ENCODE measurements at places on chromosomes 6 and 20. TPM values are rescaled to one million over a fixed set of nuclear protein-coding genes. Genes with fewer than 3 reads are reported as not detected.

The OR2J1 gene
- total RNA-seq: not detected

The TSPO2 gene
- not detected for total RNA-seq

The PIGU gene
- total RNA-seq: 20.9 TPM

DNA sequence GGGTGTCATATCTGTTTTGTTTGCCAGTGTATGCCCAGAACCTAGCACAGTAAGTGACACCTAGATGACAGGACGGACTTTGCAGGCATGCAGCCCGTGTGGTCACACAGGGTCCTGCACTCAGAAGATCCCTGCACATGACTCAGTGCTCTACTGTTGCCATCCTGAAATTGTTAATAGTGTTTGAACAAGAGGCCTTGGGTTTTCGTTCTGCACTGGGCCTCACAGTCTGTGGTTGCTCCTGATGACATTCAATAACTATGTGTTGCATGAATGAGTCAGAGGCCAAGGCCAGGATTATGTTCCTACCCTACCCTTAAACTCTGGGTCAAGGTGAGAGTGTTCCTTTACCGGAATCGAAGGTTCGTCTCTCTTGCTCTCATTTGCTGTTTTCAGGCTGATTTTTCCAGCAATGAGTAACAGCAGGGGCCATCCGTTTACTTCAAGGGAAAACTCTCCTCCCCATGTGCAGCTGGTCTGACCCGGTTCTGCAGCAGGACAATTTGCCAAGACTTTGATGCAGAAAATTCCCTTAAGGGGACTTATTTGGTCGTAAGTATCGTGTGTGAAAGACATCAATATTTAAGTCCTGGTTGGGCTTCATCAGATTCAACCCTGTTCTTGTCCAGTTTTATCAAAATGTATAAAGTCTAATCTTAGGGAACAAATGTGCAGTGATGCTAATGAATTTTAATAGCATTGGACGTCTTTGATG lies 13.0 kb upstream of the PFDN4 start:
- peak; percentile 59 for DNase-seq

GRCh38 chr6:116557893-116558292 lies 4.3 kb downstream of the CALHM4 start:
- peak; percentile 94 for DNase-seq

The SLC52A3 gene
- not detected for total RNA-seq

GRCh38 chr20:47741669-47742608 lies 43.3 kb downstream of the SULF2 start:
- DNase-seq: no peak

GRCh38 chr6:35240838-35241801 lies 18.4 kb upstream of the ZNF76 start:
- peak; percentile 37 for DNase-seq

DNA sequence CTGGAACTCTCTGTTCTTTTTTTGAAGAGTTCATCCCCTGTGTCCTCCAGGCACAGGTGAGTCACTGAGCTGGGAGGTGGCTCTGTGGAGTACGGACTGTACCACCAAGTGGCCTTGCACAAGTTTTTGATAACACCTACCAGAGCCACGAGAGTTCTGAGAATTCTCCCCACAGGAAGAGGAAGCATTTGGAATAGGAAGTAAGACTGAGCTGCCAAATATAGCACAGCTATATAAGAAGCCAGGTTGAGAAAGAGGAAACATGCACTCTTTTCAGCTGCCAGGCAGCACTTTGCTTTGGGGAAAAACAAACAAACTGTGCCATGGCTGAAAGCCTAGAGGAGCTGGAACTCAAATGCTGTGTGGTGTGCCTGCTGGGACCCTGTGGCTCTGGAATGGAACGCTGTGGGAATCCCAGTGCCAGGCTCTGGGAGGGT lies 70.8 kb upstream of the RIPOR2 start:
- DNase-seq: peak; percentile 6

The SHLD1 gene
- total RNA-seq: 4.2 TPM

The VPS52 gene
- total RNA-seq: 44.3 TPM

DNA sequence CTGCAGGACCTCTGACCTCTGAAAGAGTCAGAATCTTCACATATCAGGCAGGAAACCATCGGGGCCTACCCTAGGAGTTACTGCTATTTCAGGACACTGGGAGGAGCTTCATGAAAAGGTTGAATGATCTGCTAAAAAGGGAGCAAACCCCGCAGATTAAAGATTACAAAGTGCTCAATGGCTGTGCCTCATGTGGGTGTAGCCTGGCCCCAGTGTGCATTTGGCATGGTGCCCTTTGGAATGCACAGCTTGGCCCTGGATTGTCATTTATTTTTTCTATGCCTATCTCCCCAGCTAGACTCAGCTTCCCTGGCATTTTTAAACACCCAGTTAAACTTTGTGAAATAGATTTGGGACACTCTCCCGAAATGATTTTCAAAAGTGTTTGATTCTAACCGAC lies 368.5 kb upstream of the SPTLC3 start:
- no peak for DNase-seq

The GNAS gene
- 902 TPM for total RNA-seq

GRCh38 chr6:42118162-42119001 lies 24.0 kb downstream of the C6orf132 start:
- no peak for DNase-seq

DNA sequence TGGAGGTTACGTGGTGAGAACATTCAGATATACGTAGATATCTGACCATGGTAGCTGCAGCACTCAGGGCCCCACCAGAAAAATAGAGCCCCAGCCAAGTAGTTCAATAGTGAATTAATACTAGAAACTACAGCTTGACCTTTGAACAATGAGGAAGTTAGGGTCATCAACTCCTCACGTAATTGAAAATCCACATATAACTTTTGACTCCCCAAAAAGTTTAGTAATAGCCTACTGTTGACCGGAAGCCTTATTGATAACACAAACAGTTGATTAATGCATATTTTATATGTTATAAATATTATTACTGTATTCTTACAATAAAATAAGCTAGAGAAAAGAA lies 117.9 kb downstream of the SNX5 start:
- no peak for DNase-seq

The OCSTAMP gene
- not detected for total RNA-seq

DNA sequence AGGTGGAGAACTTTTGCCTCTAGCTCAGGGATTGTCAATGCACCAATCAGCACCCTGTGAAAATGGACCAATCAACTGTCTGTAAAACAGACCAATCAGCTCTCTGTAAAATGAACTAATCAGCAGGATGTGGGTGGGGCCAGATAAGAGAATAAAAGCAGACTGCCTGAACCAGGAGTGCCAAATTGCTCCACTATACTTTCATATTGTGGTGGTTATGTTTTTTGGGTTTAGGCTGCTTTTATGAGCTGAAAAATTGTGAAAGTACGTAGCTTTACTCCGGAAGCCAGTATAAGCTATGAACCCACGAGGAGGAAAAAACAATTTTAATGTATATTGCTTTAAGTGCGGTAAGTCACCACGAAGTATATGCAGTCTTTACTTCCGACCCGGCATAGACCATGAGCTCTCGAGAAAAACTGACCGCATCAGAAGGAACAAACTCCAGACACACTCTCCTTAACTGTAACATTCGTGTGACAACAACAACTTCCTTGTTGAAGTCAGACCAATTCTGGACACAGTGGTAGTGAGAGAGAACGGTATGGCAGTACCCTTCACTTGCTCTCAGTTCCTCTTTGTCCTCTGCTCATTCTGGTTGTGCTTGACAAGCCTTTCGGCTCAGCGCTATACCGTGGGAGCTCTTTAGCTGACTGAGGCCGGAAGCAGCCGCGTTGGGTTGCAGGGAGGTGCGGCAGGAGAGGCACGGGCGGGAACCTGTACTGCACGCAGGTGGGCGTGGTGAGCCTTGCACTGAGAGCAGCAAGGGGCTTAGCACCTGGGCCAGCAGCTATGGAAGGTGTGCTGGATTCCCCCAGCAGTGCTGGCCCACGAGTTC lies 81.9 kb upstream of the E2F3 start:
- no peak for DNase-seq

GRCh38 chr6:139474145-139475108 lies 100.0 kb upstream of the CITED2 start:
- DNase-seq: peak; percentile 8

DNA sequence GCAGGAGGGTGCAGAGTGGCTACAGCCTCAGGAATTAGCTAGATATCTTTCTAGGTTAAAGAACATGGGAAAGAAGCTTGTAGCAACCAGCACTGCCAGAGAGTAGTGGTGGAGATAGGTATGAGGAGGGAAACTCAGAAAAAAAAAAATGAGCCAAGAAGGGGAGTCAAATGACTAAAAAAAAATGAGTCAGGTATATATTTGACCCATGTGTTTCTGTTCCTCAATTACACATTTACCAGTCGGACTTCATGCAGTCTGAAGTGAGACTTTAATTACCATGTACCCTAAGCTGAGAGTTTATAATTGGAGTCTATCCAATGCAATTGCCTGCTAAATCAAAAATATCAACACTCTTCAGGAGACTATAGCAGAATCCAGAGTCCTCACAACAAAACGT lies 964.6 kb downstream of the HACE1 start:
- DNase-seq: no peak

- DNase-seq: no peak
These were observed 484.3 kb upstream of the HS3ST5 start for GRCh38 chr6:114827135-114827534.

DNA sequence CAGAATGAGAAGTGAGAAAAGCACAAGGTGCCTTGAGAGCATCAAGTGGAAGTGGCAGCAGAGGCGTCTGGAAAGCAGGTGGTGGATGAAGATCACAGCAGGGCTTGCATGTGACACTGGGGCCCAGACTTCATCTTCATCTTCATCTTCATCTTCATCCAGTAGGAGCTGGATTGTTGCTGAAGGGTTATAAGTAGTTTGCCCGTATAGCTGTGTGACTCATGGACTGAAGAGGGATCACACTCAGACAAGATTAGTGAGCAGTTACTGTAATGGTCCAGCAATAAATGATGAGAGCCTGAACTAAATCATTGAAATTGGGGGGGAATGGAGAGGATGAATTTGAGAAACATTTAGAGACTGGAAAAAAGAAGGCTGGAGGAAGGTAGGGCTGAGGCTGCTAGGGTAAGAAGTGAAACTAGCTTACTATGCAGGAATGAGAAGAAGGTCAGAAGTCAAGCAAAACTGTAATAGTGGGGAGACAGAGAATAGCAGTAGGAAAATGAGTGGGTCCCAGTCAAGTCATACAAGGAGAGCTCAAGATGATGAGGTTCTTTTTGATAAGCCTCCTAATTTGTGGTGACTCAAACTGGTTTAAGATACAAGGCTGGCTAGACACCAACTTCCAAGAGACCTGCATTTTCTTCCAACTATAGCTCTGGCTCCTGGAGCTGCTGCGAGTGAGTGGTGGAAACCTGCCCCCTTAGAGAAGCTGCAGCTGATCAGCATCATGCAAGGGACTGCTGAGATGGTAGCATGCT lies 92.3 kb upstream of the BEND6 start:
- DNase-seq: peak; percentile 59

DNA sequence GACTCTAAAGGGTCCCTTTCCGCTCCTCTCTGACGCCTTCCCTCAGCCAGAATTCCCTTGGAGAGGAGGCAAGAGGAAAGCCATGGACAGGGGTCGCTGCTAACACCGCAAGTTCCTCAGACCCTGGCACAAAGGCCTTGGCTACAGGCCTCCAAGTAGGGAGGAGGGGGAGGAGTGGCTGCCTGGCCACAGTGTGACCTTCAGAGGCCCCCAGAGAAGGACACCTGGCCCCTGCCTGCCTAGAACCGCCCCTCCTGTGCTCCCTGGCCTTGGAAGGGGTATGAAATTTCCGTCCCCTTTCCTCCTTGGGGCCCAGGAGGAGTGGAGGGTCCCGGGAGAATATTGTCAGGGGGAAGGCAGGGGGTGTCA lies 2.7 kb downstream of the VEGFA start:
- DNase-seq: no peak

DNA sequence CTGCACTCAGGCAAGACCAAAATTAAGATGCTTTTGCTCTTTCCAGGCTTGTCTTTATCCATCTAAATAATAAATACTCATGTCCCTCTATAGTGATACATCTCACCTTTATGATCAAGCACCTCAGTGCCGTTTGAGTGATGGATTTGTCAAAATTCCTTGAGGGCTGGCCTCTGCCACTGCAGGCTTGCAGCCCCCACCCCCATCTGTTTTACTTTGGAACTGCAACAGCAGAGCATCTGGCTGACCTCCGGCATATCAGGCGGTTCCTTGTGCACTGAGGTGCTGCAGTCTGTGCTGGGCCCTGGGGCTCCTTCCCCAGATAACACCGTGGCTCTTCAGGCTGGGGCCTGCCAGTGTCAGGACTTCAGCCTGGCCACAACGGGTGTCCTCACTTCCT lies 386.9 kb downstream of the CDH26 start:
- DNase-seq: no peak

The CLDN20 gene
- total RNA-seq: not detected

The ANKEF1 gene
- not detected for total RNA-seq

- DNase-seq: no peak
These were observed 36.7 kb upstream of the CHD6 start for GRCh38 chr20:41654884-41655283.
